ENCODE measurements at places on chromosomes 7 and 10.

- DNase-seq: no peak
These were observed 113.5 kb upstream of the NEBL start for GRCh38 chr10:21010615-21011014.

GRCh38 chr7:35035511-35035961, 1.7 kb downstream of the DPY19L1 start:
- peak; percentile 35 for DNase-seq

- DNase-seq: no peak
These were observed 283.0 kb upstream of the KLF6 start for GRCh38 chr10:4067931-4068561.

DNA sequence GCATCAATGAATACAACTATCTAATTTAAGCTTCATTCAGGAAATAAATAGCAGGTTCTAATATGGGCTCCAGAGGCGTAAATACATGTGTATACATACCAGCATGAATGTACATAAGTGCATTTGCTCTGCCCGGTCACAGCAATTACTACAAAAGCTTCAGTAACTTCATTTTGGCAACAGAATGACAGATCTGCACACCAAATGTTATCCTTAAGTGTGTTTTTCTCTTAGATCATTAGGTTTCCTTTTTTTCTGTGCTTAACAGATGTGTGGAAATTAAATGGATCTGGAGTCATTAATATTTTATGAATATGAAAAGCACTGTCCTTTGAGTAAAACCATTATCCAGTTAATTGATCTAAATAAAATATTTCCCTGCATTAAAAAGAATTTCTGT, 159.0 kb upstream of the MEOX2 start:
- no peak for DNase-seq

GRCh38 chr7:80082213-80082612, 52.4 kb upstream of the GNAI1 start:
- DNase-seq: no peak

DNA sequence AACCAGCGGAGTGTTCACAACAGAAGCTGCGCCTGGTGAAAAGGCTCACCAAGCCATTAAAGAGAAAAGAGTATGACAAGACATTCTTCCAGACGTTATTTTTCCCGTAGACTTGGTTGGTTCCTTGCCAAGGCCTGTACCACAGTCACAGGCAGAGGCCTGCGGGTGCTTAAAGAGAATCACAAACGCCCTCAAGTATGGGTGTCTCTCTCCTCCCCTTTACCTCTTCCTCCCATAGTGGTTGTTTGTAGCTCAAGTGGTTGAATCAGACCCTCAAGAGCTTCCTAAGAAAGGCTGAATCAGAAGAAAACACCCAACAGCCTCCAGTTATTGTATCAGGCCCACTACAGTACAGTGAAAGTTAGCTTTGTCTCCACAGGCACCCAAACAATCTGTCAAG, 169.0 kb downstream of the CREB5 start:
- no peak for DNase-seq

GRCh38 chr7:136677471-136678365, 190.7 kb upstream of the CHRM2 start:
- no peak for DNase-seq

GRCh38 chr7:127961786-127962453, 69.3 kb downstream of the LRRC4 start:
- DNase-seq: peak; percentile 64

DNA sequence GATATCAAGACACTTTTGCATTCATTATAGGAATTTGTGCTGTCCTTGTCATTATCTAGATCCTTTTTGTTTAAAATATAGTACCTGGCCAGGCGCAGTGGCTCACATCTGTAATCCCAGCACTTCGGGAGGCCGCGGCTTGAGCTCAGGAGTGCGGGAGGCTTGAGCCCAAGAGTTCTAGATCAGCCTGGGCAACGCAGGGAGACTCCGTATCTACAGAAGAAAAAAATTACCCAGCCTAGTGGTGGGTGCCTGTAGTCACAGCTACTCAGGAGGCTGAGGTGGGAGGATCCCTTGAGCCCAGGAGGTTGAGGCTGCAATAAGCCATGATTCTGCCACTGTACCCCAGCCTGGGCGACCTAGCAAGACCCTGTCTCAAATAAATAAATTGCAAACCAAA, 621 bp upstream of the MORN4 start:
- DNase-seq: no peak

- DNase-seq: no peak
These were observed 64.9 kb downstream of the CREM start for GRCh38 chr10:35191523-35191922.

DNA sequence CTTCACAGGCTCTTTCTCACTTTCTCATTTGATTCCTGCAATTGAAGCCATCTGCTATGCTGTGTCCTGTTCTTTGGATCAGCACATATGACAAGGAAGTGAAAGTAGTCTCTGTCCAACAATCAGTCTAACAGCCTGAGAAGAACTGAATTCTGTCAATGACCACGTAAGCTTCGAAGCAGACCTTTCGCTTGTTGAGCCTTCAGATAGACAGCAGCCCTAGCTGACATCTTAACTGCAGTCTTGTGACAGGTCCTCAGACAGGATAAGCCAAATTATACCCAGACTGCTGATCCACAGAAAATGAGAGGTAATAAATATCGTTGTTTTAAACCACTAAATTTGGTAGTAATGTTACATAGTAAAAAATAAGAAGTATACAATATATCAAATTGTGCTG, 691.0 kb upstream of the LRRTM3 start:
- no peak for DNase-seq

- no peak for DNase-seq
These were observed 95.7 kb downstream of the CTTNBP2 start for GRCh38 chr7:117777335-117778142.

- DNase-seq: no peak
These were observed 521.9 kb downstream of the TYW1 start for GRCh38 chr7:67518580-67518979.

GRCh38 chr7:36613031-36613614, 111.2 kb downstream of the AOAH start:
- no peak for DNase-seq

DNA sequence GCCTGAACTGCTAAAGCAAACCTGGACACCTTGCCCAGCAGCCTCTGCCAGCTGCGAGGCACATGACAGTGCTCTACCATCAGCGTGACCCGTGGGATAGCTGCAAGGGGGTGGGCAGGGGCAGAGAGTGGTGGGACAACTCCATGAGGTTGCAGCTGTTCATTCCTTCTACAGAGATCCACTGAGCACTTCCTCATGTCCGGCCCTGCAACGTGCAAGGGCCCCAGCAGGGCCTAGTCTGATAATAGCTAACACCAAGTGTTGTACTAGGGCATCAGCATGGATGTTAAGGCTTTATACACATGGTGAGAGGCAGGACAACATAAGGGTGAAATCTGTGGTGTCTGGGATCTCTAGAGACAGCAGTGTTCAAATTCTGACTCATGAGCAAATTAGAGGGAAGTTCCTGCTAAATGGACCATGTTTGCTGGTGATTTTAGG, 14.3 kb downstream of the NOD1 start:
- DNase-seq: no peak
